Dorsolateral prefrontal cortex (tissue), 122 donors: ENCODE measurements at places on chromosomes 6 and 20. TPM values are rescaled to one million over a fixed set of nuclear protein-coding genes. Genes with fewer than 3 reads are reported as not detected.
A peak's percentile ranks its signal among the peaks of the same experiment; 100 is the strongest.

DNA sequence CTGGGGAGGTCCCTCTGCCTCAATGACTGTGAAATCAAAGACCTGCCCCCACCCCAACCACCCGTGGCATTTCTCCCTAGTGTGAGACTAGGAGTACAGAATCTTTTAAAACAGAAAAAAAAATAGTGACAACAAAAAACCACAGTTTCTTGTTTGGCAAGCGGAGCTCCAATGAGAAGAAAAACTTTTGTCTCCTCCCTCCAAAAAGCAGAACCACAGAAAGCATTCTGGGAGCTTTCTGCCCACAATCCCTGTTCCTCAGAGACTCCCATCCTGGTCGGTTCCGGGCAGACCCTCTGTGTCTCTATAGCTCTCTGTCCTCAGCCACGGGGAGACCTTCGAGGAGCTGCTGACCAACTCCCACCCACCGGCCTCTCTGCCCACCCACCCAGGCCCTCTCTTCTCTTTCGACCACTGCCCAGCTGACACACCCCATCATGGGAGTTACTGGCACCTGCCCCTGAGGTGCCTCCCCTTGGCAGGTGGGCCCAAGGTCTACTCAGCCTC lies 4.9 kb downstream of the PREX1 start:
- no peak for DNase-seq

- DNase-seq, result peak; percentile 54
Observed at GRCh38 chr6:125780540-125781313, 10.0 kb upstream of the NCOA7 start.

Gene DXO
- total RNA-seq, result 32.0 TPM

Gene KIF3B
- 54.1 TPM for total RNA-seq
